ENCODE measurements at places on chromosomes 1 and 21.
A peak's percentile ranks its signal among the peaks of the same experiment; 100 is the strongest.

- no peak for DNase-seq
These were observed 2.1 kb downstream of the NIPAL3 start for GRCh38 chr1:24417681-24418080.

DNA sequence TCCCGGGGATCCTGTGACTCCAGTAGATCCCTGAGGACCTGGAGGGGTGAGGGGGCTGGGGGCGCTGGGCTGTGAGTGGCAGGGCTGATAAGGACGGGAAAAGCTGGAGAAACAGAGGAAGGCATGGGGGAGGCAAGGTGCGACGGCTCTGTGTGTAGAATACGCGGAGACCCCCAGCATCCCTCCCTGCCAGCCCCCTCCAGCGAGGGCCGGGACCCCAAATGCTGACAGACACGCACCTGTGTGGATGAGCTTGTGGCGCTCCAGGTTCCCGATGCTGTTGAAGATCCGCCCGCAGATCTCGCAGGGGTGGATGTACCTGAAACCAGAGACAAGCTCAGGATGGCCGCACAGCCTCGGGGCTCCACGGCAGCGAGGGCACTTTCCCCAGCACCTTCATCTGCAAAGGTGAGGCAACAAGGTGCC, 53.0 kb upstream of the RIPK4 start:
- no peak for DNase-seq

- no peak for DNase-seq
These were observed 26.5 kb downstream of the CD34 start for GRCh38 chr1:207884266-207885029.

- DNase-seq = no peak
These were observed 9.6 kb downstream of the OSCP1 start for GRCh38 chr1:36440646-36441045.

DNA sequence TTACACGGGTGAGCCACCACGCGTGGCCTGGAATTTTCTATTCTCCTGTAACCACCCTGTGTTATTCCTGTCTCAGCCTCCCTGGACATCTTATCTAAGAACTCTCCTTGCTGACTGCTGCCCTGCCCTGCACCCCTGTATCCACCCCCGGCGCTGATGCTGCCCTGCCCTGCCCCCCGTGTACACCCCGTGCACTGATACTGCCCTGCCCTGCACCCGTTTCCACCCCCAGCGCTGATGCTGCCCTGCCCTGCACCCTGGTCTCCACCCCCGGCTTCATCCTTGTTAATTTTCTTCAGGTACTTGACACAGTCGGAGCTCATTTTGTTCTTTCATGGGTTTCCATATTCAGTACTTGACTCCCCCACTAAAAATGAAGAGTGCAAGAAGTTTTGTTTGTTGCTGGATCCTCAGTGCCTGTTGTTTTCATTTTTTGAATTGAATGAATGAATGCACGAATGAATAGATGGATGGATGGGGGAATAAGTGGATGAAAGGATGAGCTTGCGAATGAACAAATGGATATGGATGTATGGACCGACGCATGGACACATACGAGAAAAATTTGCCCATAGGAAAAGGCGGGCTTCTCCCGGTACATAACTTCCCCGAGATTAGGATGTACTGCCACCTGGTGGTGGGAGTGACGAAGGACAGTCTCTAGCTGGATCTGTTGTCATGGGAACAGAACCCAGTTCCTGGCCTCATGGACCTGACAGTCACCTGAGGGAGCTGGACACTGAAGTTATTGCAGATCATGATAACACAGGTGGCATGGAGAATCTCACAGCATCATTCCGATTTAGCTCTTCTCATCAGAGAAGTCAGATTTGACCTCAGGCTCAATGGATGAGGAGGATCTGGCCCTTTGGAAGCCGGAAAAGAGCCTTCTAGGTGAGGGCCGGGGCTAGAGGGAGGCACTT, 14.9 kb downstream of the AADACL4 start:
- DNase-seq = peak; percentile 73

GRCh38 chr1:44050261-44050660, 19.0 kb upstream of the SLC6A9 start:
- no peak for DNase-seq

GRCh38 chr1:88911161-88911560, 19.8 kb upstream of the GTF2B start:
- DNase-seq = no peak

- no peak for DNase-seq
These were observed 7.8 kb downstream of the NUAK2 start for GRCh38 chr1:205313563-205314308.

DNA sequence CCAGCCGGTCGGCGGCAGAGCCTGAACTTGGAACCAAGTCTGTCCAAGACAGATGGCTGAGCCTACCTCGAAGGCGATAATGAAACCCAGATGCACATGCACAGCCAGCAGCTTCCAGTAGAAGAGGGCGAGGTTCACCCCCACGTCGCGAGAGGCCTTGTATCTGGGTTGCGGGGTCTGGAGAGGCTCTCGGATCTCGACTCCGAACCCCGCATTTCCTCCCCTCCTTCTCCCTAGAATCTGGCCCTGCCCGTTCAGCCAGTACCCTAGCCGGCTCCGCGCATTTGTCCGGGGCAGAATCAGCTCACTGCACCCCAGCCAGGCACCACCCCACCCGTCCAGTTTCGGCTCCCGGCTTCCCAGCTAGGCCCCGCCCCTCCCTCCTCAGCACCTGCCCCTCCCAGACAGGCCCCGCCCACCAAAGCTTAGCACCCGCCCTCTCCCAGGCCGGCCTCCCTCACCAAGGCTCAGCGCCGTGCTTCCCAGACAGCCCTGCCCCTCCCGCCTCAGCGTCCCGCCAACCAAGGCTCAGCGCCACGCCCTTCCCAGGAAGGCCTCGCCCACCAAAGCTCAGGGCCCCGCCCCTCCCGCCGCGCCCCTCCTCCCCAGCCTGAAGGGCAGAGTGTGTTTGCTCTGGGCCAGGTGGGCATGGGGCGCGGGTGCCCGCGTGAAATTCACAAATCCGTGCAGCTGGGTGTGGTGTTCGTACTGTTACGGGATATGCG, 4.8 kb upstream of the ARHGEF19 start:
- peak; percentile 93 for DNase-seq

- DNase-seq = peak; percentile 50
These were observed 163.4 kb downstream of the CACNA1E start for GRCh38 chr1:181646710-181647109.

GRCh38 chr1:210800756-210801155, 333.2 kb downstream of the KCNH1 start:
- no peak for DNase-seq

DNA sequence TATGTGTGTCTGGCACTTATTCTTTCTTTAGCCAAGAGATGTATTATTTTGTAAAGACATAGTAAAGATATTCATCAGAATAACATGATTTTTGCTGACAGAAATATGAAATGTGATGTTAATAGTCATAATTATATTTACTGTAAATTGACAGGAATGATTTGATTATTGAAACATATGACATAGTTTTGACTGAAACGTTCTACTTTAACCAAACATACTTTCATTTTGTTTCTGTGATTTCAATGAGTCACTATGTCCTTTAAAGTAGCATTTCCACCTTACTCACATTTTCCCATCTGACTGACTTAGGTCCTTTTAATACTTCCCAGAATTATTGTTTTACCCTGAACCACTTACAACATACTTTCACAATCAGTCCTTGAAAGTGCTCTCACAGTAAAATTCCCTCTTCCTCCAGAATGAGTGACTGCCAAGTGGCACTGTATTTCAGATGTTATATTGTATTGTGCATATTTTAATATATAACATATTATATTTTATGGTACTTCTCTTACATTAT, 437.9 kb downstream of the NCAM2 start:
- no peak for DNase-seq

GRCh38 chr1:18951818-18952391, 4.6 kb downstream of the IFFO2 start:
- no peak for DNase-seq

- no peak for DNase-seq
These were observed 263.2 kb upstream of the NFIA start for GRCh38 chr1:60818969-60819701.

DNA sequence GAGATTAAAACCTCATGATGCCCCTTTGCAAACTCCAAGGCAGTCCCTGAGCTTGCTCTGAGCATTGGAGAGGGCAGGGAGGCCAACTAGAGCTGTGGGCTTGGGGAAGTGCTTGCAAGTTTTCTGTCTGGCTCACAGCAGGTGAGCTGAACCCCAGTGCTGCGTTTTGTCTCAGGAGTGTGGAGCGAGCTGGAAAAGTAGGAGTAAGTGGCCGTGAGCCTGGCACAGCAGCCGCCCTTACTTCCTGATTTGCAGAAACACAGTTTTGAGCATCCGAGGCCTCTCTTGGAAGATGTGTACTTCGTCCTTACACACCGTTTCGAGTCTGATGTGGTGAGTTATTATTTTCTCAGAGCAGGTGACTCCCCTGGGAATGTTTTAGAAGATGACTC, 221.2 kb upstream of the C1orf174 start:
- no peak for DNase-seq

DNA sequence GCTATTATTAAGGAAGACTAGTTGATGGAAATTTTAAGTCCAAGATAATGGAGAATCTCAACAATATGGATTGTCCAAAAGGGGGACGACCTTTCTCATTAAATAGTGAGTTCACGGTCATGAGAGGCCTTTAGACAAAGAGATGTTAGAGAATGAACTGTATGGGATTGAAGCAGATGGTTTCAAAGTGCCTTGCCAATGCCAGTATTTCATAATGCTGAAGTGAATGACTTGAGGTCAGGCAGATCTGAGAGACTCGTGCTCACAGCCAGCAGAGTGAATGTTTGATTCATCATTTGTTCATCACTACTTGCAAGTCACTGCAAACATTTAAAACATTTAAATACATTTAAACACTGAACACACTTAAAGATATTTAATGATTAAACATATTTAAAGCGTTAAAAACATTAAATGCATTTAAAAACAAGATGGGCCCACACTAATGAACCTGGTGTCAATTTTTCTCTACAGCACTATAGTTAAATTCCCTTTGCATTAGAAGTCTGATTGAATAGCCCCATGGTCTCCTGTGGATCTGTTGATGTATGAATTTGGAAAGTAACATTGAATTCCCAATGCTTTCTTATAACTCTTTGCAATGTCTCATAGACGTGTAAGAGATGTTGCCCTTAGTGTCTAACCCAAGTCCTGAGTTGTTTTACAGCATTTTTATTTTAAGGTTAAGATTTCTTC, 80.7 kb downstream of the TGFB2 start:
- no peak for DNase-seq

DNA sequence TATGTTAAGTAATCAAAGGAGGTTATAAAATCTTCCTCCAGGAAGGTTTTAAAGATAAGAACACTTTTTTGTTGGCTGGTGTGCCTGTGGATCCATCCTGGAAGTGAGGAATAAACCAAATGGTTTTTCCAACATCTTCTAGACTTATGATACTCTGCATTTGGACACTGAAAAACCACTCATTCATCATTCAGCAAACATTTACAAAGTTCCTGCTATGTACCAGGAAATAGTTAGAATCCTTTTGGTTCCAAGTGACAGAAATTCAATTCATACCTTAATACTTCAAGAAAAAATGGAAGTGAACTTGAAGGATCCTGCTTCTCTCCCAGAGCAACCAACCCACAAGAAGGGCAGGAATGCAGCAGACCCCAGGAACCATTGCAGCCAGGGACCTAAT, 39.6 kb upstream of the PIGC start:
- DNase-seq = no peak

Data from COR-L47 (cell line).